ENCODE measurements at places on chromosomes 2 and 18.

- DNase-seq = no peak
These were observed 12.5 kb downstream of the ITM2C start for GRCh38 chr2:230877116-230877758.

GRCh38 chr2:10091182-10091888 lies 11.1 kb upstream of the CYS1 start:
- no peak for DNase-seq

- DNase-seq = peak; percentile 38
These were observed 219.3 kb downstream of the SPP2 start for GRCh38 chr2:234269769-234270204.

DNA sequence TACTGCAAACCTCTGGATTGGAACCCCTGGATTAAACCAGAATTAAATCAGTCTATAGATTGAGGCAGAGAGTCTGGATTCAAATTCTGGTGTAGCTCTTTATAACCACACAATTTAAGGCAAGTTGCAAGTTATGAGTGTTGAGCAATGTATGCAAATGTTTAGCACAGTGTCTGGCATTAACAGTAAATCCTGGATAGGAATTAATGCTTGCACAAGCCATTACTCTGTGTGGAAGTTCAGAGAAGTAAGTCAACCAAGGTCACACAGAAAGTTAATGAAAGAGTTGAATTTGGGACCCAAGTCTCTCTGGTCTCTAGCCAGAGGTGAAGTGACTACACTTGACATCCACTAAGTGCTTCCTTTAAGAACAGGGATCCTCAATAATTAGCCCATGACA lies 2.0 kb upstream of the MARCO start:
- no peak for DNase-seq

DNA sequence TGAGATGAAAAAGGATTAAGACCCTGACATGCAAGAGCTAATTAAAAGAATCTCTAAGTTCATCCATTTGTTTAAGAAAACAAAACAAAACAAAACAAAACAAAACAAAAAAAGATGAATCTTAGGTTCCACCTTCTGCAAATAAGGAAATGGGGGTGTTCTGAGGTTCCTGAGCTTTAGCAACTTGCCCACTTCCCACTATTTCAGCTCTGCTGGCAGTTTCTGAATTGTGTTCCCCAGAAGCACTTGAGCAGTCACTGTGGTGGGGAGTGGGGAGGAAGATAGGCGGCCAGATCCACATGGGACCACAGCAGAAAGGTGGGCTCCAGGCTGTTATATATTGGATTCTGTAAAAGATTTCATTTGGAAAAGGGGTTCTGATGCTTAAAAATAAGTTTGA lies 20.3 kb downstream of the INO80C start:
- no peak for DNase-seq
